ENCODE measurements at places on chromosomes 7 and 10.

GRCh38 chr10:6255548-6256061, 52.9 kb downstream of the PFKFB3 start:
- DNase-seq: no peak

- DNase-seq: no peak
Measured at GRCh38 chr7:44103923-44104859, at the start of gene AEBP1. TSS of gene AEBP1 (plus strand) at chr7:44104345. CDS start at chr7:44104666, 321 bp downstream.

- no peak for DNase-seq
Measured at GRCh38 chr7:16603633-16604032, 41.9 kb downstream of the ANKMY2 start.

- DNase-seq: no peak
Measured at GRCh38 chr10:31142026-31142425, 110.4 kb upstream of the ZNF438 start.

DNA sequence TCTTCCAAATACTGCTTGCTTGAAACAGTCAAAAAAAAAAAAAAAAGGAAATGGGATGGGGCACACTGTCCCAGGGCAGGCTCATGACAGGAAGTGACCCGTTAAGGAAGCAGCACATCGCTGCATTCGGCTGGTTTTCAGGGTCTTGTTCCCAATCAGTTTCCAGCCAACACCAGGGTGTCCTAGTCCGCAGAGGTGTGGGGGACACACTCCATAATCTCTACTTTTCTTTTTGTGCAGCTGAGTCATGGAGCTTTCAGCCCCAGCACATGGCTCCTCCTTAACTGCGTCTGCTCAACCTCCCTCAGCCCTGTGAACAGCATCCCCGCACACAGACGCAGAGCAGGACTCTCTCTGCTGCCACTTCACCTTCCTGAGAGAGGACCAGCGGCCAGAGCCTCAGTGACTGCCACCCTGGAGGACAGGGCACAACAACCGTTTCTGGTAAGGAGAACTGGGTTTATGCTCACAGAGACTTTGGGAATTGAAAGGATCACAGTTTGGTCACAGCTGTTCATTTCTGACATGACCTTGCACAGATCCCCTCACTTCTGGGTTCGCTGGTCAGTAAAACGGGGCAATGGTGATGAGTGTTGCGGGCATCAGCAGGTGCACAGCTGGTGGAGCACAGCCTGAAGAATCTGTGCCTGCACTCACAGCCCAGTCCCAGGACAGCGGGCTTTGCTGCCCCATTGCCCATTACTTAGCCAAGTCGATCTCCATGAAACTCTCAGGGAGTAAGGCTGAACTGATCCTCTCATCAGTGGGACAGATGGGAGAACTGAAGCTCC, at the start of gene GIMAP5:
Gene GIMAP5, plus strand, starts transcription at position 154 of the 791 bp plus-strand sequence. CDS start 3,467 bp downstream, outside the sequence.
- no peak for DNase-seq

DNA sequence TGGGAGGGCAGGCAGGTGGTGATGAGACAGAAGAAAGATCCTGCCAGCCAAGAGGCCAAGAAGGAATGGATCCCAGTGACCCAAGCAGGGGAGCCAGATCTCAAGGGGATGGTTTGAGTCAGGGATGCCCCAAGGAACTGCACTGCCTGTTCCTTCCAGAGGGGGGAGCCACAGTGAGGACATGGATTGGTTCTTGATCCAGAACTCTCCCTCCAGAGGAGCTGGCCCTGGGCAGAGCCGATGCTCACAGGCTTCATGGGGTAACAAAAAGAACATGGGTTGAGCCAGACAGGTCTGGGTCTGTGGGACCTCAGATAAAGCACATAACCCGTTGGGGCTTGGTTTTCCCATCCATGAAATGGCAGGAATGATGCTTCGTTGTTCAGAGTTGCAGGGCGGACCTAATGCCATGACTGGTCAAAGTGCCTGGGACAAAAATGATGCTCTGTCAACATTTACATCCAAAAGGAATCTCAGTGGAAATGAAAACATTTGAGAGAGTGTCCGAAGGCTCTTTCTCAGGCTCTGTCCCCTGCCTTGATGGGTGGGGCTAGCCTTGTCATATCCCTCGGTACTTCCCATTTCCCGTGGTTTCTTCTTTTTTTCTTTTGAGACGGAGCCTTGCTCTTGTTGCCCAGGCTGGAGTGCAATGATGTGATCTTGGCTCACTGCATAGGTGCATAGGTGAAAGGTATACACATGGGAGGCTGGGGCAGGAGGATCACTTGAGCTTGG, 4.7 kb upstream of the DENND2A start:
- DNase-seq: no peak

DNA sequence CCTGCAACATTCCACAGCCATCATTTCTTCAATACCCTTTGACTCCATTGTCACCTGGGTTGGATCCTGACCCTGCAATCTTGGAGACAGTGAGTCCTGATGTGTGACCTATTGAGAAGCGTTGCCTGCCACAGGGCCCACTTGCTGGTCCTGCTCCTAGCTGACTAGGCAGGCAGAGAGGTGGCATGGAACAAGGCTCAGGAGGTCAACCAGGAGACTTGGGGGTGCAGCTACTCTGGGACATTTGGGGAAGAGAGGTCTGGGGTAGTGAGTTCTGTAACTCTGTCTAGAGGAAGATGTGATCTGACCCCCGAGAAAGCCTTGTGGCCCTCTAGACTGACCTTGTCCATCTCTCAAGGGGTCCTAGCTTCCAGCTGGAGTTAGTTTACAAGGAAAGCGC, 1.8 kb downstream of the ZMIZ2 start:
- no peak for DNase-seq

- no peak for DNase-seq
Measured at GRCh38 chr7:128309976-128310375, 33.7 kb downstream of the RBM28 start.

- DNase-seq: no peak
Measured at GRCh38 chr7:47493976-47494911, 87.7 kb downstream of the TNS3 start.

DNA sequence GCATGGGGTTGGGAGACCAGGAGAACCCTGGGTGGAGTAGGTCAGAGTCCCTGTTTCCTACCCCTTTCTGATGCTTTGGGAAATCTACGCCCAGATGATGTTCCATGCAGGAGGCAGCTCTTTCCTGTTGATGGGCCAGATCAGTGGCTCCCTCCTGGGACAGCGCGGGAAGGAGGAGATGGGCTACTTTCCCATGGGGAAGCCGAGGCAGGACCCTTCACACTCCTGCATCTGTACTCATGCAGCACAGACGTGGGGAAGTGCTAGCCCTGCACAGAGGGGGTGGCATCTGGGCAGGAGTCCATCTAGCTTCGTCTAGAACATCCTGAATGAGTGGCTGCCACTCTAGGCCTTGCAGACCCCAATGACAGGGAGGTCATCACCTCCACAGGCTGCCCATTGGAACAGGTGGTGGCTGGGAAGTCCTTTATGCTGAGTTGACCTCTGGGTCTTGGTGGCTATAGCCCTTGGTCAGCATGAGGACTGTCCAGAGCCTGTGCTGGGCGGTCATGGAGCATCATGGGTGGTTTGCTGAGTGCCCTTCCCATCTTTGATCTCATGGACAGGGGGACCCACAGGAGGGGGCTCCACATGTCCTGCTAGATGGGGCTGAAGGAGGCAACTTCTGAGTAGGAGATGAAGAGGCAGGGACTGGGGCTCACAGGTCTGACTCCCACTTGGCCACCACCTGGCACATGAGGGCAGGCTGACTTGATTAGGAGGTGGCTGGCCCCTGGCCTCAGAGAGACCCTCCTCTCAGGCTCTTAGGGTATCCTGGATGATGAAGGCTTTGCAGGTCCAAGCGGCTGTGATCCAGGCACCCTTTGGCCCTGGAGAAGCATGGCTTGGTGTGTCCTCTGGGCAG, 24.6 kb downstream of the RAMP3 start:
- DNase-seq: no peak

DNA sequence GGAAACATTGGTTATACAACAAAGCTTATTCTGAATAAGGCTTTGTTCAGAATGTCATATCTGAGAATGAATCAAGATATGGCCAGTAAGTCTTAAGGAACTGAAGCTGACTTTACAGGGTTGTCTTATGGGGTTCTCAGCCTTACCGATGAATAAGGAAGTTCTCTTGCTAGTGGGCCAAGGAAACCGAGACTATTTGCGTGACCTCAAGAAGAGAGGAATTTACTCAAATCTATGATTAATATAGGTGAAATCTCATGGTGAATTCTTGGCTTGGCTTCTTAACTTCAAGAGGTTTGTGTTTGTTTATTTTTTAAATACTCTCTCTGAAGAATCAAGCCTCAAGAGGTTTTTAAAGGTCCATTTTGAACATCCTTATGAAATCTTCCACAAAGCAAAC, 4.7 kb upstream of the MRLN start:
- DNase-seq: no peak

DNA sequence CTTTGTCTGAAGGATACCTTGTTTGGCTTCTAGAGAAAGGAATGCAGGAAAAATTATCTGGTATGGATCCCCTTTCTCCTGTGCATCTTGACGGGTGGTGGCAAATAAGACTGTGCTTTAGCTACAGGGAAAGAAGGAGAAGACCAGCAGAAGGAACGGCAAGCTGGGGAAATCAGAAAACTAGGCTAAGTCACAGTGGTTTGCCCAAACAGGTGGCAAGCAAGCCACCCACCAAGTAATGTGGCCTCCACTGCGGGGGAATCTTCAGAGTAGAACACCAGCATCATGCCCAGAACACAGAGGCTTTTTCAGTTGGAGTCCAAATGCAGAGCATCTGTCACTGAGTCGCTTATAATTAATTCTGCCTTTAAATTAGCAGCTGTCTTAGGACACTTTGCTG, 282.8 kb downstream of the PHF14 start:
- DNase-seq: no peak

GRCh38 chr10:103842605-103843004, 12.8 kb downstream of the SH3PXD2A start:
- DNase-seq: no peak

GRCh38 chr10:98367604-98368451, 47.2 kb downstream of the PYROXD2 start:
- DNase-seq: no peak

- DNase-seq: no peak
Measured at GRCh38 chr7:116021237-116021636, 9.3 kb downstream of the TFEC start.

- DNase-seq: no peak
Measured at GRCh38 chr10:5565205-5565545, 40.4 kb downstream of the CALML3 start.

- no peak for DNase-seq
Measured at GRCh38 chr10:95315509-95315908, 24.7 kb upstream of the PDLIM1 start.

DNA sequence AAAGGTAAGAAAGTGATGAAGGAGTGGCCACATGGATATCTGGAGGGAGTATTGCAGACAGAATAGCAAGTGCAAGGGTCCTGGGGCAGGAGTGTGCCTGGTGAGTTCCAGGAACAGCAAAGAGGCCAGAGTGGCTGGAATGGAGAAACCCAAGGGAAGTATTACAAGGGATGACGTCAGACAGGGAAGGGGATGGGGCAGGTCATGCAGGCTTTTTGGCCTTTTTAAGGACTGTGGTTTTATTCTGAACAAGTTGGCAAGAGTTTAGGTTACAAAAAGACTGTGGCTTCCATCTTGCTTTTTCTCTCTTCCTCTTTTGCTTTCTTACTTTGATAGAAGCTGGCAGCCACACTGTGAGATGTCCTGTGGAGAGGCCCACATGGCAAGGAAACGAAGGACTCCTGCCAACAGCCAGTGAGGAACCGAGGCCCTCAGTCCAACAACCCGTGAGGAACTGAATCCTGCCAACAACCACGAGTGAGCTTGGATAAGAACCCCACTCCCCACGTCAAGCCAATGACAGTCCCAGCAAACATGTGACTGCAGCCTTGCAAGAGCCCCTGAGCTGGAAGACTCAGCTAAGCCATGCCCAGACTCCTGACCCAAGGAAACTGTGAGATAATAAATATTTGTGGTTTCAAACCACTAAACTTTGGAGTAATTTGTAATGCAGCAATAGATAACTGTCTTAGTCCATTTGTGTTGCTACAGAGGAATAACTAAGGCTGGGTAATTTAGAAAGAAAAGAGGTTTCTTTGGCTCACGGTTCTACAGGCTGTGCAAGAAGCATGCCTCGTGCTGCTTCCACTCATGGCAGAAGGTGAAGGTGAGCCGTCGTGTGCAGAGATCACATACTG, 19.8 kb upstream of the KDM7A start:
- DNase-seq: no peak

DNA sequence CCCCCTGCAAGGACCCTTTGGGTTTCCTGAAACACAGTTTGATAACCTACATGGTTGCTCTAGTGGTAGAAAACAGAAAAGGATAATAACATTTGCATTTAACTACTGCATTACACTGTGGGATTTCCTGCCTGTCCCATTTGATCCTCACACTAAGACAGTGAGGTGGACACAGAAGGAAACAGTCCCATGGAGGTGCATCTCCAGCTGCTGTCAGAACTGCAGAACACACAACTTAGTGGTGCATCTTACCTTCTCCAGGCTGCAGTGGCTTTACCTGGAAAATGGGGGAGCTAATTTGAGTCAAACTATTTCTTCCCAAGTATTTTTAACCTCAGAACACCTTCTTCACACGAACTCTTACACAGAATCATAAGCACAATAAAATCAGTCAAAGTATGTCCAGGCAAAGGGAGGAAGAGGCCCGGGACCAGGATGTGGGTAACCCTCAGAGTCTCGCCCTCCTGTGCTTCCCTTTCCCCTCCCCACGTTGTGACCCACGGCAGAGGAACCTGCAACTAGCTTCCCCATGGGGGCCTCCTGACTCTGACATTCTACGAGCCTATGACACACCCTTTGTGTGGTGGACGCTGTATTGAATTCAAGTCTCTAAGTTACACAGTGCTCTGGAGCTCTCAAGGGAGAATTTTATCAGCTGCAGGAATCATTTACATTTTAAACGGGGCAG, 33.7 kb downstream of the SCRN1 start:
- no peak for DNase-seq

DNA sequence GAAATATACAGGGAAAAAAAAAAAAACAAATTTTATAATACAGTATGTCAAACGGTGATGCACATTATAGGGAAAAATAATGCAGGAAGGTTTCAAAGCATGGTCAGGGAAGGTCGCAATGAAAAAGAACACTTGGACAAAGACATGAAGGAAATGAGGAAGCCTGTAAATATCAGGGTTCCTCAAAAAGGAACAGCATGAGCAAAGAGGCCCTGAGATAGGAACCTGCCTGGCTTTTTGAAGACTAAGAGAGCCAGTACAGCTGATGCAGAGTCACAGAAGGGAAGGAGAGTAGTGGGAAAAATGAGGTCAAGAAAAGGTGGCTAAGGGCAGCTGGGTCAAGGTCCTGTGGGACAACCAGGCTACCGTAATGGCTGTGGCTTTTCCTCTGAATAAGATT, 1.9 kb downstream of the VPS41 start:
- no peak for DNase-seq

GRCh38 chr7:27093184-27093895, 2.5 kb downstream of the HOXA1 start:
- no peak for DNase-seq

- DNase-seq: no peak
Measured at GRCh38 chr7:122550545-122550944, 148.4 kb downstream of the RNF133 start.

Data from NCI-H187 (cell line).